ENCODE measurements at places on chromosomes 2 and 18.

DNA sequence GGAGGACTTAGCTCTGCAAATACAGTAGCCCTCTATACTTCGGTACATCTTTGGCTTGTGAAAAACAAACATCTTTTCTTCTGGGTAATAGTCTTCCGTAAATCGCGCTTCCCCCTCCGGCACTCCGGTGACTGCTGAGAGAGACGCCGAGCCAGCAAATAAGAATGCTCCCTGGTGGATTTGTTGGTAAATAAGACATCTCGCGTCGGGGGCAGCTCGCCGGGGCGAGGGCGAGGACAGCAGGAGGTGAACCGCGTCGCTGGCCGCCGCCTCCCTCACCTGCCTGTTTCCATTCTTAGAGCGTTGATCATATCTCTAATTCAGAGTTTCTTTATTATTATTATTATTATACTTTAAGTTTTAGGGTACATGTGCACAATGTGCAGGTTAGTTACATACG lies 117.6 kb downstream of the PMAIP1 start:
- DNase-seq = no peak

- DNase-seq = no peak
Observed at GRCh38 chr2:239454507-239454906, 53.7 kb upstream of the HDAC4 start.

DNA sequence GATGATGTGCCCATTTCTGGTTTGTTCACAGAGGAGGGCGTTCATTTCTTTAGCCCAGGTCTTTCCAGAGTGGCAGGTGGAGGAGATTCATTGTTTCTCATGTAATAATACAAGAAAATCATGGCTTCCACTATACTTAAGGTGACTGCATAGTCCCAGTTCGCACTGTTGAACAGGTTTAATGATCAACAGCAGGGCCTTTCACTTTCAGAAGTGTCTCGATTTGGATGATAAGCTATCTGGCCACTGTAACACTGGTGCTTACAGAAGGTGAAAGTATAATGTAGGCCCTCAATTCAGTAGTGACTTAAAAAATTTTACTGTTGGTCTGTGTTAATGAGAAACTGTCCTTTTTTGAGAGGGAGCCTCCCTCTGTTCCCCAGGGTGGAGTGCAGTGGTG lies 1.4 kb downstream of the RMC1 start:
- DNase-seq = no peak

- DNase-seq = peak; percentile 51
Observed at GRCh38 chr2:161965994-161966393, 108.0 kb downstream of the DPP4 start.

GRCh38 chr2:45905632-45905958 lies 254.1 kb downstream of the PRKCE start:
- no peak for DNase-seq

DNA sequence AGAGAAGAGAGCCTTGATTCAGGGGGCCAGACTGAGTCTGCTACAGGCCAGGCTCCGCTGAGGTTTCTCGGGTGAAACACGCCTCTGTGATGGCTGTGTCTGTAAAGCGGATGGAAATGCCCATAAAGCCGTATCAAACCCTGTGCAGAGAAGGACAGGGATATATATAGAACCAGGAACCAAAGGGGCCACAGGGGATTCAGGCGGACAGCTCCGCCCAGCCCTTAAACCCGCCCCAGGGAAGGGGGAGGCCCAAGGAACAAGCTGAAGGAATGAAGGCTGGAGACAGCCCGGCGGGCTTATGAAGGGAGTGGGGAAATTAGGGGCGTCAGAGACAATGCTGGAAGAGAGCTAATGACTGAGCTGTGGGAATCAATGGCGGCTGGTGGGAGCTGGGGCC lies 42.1 kb downstream of the NHEJ1 start:
- DNase-seq = no peak

DNA sequence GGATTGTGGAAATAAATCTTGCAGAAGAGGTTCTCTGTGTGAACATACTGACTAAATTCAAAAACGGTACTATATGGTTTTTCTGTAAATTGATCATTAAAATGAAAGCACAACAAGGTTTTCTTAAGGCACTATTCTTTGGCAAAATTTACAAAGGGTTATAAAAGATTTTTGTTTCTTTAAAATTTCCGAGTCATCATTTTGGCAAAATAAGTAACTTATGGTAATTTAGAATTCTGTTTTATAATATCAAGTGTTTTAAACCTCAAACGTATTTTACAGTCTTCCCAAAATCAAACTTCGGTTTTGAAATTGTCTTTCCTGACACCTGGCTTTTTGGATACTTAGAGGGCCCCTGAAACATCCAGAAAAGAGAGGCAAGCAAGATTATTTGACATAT lies 101.9 kb upstream of the TFPI start:
- DNase-seq = no peak

GRCh38 chr2:160255408-160255807 lies 55.3 kb upstream of the ITGB6 start:
- DNase-seq = no peak

- peak; percentile 33 for DNase-seq
Observed at GRCh38 chr2:161250864-161251436, 57.3 kb upstream of the PSMD14 start.

DNA sequence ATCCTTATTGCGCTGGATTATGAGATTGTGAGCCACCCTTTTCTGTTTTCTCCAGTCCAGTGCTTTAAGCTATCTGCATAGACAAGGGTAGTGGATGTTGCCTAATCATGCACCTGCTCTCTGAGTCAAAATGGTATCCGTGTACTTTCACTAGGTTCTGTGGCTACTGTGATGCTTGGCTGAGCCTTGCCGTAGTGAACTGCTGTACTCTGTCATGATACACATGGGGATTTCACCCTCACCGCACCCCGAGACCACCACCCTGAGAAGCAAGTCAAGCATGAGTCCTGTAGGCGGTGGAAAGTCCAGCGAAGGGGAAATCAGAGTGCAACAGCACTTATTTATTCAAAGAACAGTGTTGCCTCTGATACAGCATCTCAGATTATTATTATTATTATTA lies 55.0 kb downstream of the ARHGAP25 start:
- DNase-seq = no peak

DNA sequence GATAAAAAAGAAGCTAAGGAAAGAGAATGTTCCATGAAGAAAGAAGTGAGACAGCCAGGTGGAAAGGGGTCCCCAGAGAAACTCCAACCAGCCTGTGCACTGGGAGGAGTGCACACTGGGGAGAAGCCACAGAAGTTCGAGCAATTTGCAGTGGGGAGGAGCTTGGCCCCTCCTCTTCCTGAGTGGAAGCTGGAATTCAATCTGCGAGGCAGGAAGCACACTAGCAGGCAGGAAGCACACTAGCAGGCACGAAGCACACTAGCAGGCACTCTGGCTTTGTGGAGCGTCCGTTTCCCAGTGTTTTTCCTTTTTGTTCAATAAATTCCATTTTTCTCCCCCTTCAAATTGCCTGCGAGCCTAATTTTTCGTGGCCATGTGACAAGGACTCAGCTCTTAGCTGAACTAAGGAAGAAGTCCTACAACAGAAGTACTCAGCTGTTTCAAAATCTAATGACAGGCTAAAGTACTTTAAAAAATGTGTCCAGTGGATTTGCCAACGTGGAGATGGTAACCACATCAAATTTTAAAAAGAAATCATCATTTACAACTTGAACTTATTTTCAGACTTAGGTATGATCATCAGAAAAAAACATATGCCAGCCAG lies 21.4 kb upstream of the SPIRE1 start:
- peak; percentile 62 for DNase-seq

DNA sequence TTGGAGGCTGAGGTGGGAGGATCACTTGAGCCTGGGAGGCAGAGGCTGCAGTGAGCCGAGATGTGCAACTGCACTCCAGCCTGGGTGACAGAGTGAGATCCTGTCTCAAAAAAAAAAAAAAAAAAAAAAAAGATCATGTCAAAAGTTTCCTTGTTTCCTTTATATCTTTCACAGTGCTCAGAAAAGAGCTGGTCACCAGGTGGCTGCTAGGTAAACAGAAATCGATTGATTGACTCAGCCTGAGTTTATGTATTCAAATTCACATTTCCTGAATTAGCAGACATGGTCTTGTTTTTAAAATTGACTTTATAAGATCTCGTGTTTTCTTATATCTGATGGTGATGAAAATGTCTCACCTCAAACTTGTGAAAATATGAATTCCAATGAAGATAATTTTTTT lies 261.8 kb upstream of the FANCL start:
- DNase-seq = no peak

DNA sequence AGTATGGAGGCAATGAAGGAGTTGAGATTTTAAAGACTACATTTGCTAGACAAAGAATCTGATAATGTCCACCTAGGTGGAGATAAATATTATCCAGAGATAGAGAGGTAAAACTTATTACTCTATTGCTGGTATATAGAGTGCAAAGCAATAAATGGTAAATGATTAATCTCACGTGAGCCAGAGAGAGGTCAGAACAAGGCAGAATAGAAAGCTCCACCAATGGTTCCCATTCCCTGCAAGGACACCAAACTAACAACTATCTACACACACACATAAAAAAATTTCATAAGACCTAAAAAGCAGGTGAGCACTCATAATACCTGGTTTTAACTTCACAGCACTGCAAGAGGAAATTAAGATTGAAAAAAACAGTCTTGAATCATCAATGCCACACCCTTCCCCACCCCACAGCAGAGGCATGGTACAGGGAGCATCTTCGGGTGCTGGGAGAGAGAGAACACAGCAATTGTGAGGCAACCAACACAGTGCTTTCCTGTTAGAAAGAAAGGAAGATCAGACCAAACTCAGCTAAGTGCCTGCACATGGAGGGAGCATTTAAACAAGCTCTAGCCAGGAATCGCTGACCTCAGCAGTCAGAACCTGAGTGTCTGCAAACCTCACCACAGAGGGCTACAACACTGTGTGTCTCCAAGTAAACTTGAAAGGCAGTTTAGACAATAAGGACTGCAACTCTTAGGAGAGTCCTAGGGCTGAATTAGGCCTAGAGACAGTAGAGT lies 1432.6 kb upstream of the TMEFF2 start:
- DNase-seq = no peak

- peak; percentile 99 for DNase-seq
Observed at GRCh38 chr2:203804070-203804469, 63.5 kb upstream of the CTLA4 start.

GRCh38 chr2:393711-394696 lies 106.1 kb upstream of the ALKAL2 start:
- DNase-seq = peak; percentile 57

GRCh38 chr2:238106339-238106697 lies 6.2 kb downstream of the ESPNL start:
- no peak for DNase-seq

GRCh38 chr2:149616681-149617456 lies 29.3 kb upstream of the MMADHC start:
- peak; percentile 59 for DNase-seq

GRCh38 chr2:49261781-49262180 lies 107.5 kb upstream of the FSHR start:
- DNase-seq = no peak

DNA sequence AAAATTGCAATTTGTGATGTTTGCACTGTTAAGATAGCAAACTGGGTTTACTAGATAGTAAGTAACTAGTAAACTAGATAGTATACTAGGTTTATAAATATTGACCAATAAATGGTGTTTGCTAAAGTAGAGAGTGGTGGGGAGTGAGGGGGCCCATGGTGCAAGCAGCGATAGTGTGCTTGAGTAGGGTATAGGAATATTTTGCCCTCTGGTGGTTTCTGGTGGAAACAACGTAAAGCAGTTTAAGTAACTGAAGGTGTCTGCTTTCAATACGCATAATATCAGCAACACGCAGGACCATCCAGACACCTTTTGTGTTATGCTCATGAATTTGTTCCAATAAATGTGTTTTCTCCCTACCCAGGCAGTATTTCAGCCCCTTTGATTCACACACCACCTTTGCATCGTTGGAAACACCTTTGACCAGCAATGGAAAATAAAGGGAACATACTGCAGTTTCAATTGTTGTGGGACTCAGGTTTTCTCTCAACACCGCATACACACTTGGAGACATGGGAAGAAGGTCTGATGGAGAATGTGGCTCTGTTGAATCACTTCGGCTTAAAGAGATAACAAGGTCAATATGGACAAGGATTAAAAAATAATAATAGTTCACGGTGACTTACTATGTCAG lies 16.7 kb upstream of the STAT1 start:
- no peak for DNase-seq

- peak; percentile 44 for DNase-seq
Observed at GRCh38 chr2:137208431-137208891, 443.1 kb downstream of the THSD7B start.

DNA sequence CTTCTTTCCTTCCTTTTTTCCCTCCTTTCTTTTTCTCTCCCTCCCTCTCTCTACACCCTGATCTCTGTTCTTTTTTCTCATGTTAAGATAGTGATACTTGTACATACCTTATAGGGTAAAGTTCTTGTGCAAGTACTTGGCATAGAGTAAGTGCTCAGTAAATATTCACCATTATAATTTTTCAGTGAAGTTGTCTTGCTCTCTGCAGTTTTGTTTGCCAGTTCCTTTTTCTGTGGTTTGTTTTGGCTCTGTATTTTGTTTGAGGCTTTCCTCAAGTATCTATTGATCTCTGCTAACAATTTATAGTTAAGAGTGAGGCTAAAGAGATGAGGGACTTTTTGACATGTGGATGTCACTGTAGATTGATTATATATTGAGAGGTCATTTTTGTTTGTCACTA lies 48.0 kb downstream of the MTX2 start:
- no peak for DNase-seq

- DNase-seq = peak; percentile 48
Observed at GRCh38 chr18:49666045-49666775, 104.4 kb downstream of the LIPG start.

DNA sequence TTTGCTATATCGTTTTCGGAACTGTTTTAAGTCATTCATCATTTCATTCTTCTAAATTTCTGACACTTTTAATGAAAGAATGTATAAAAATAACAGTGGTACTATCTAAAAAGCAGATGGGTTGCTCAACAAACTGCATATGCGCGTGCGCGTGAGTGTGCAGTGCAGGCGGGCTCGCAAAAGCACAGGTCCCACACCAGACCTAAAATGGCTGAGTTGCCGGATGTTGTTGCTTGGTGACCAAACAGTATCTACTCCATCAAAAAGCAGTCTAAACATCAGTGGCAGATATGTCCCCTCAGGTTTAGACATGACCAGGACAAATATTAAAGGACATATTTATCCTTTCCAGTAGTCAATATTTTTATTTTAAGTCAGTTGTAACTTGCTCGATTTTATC lies 5.1 kb downstream of the NOL4 start:
- no peak for DNase-seq

GRCh38 chr2:37398990-37399389 lies 54.6 kb downstream of the QPCT start:
- DNase-seq = no peak

GRCh38 chr18:23058746-23059415 lies 76.4 kb upstream of the CABLES1 start:
- peak; percentile 40 for DNase-seq

DNA sequence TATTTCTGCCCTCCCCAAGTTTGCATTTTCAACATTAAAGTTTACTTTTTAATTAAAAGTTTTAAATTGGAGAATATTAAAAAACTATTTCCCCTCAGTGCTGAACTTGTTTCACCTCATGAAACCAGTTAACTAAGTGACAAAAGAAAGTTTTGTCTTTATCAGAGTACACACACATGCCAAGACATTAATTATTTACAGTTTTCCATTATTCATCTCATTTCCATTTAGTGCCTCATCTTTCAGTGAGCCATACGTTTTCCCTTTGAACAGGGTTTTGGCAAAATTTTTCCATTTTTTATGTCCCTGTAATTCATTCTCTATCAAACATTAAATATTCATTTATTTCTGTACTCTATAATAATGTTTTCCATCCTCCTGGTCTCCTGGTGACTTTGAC lies 53.2 kb downstream of the SF3B1 start:
- no peak for DNase-seq

Measured in fibroblast of skin of right quadriceps (primary cell).